Daoy (cell line): ENCODE measurements at places on chromosomes 7 and 10. TPM values are rescaled to one million over a fixed set of nuclear protein-coding genes. Genes with fewer than 3 reads are reported as not detected.

Gene PIK3CG
- total RNA-seq = 0.86 and 1.5 TPM in 2 replicates

Gene FAM25C
- not detected in 2 replicates for total RNA-seq

Gene ADARB2
- total RNA-seq = 0.11 and 0.39 TPM in 2 replicates

Gene PLA2G12B
- not detected in 2 replicates for total RNA-seq

Gene ARHGAP22
- total RNA-seq = 6.2 and 17.1 TPM in 2 replicates

Gene DGKI
- 26.1 and 29.9 TPM in 2 replicates for total RNA-seq

Gene CPA2
- 0.11 TPM in 1 of 2 replicates, not detected in the other for total RNA-seq

Gene PLXDC2
- 0.33 and 0.69 TPM in 2 replicates for total RNA-seq

Gene PLAC9
- not detected in 2 replicates for total RNA-seq

Gene ZPBP
- not detected in 2 replicates for total RNA-seq

Gene KNDC1
- total RNA-seq = not detected in 2 replicates

Gene MCM10
- 29.4 and 30.3 TPM in 2 replicates for total RNA-seq

Gene SMKR1
- total RNA-seq = 2.2 and 2.7 TPM in 2 replicates

Gene NPC1L1
- not detected in 2 replicates for total RNA-seq

Gene DNAH11
- total RNA-seq = 24.4 and 30.2 TPM in 2 replicates

Gene BAIAP2L1
- 11.1 and 14.3 TPM in 2 replicates for total RNA-seq

Gene BBS9
- 8.1 and 27.9 TPM in 2 replicates for total RNA-seq

Gene OR2A14
- total RNA-seq = not detected in 2 replicates
